Muscle of leg (tissue), 16 donors: ENCODE measurements at places on chromosomes 6 and 20. TPM values are rescaled to one million over a fixed set of nuclear protein-coding genes. Genes with fewer than 3 reads are reported as not detected.

DNA sequence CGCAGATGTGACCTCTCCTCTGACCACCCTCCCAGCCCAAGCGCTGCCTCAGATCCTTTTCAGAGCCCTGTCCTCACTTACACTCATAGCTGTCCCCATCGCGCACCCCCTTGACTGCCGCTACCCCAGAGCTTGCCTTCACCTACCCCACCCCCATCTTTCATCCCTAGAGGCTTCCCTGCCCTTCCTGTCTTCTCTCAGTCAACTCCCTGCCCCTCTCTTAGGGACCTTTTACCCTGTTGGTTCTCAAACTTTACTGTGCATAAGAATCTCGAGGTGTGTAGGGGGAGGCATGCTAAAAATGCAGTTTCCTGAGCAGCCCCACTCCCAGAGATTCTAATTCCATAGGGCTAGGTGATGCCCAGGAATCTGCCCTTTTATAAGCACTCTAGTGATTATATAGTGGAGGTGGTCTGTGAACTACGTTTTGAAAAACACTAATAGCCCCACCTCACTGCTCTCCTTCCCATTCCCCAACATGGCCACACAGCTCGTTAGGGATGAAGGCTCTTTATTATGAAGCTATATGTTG lies 725 bp downstream of the TM9SF4 start:
- no peak for DNase-seq

DNA sequence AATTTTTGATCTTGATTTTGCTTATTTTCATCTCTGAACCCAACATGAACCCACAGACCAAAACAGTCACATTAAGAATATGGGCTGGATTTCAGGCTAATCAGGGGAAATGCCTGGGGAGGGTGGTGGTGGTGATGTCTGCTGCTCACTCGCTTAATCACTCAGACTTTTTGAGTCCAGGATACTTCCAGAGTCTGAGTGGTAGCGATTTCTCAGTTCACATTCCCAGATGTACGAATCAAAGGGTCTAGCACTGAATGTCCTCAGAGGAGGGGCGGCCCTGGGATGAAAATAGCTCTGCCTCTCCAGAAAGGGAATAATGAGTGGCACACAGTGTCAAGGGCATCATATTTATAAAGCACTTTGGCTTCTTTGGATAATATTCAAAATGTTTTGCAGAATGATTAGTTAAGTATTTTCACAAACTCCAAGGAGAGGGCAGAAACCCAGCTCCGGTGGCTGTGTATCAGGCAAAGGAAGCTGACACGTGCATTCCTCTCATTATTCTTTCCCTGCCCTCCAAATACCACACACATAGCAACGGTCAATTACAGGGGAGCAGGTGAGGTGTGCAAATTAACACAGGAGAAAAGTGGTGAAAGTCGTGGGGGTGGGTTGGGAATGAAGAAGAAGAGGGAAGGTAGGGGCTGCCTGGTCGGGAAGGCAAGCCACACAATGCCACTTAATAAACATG lies 345.2 kb upstream of the RSPO3 start:
- DNase-seq: no peak

DNA sequence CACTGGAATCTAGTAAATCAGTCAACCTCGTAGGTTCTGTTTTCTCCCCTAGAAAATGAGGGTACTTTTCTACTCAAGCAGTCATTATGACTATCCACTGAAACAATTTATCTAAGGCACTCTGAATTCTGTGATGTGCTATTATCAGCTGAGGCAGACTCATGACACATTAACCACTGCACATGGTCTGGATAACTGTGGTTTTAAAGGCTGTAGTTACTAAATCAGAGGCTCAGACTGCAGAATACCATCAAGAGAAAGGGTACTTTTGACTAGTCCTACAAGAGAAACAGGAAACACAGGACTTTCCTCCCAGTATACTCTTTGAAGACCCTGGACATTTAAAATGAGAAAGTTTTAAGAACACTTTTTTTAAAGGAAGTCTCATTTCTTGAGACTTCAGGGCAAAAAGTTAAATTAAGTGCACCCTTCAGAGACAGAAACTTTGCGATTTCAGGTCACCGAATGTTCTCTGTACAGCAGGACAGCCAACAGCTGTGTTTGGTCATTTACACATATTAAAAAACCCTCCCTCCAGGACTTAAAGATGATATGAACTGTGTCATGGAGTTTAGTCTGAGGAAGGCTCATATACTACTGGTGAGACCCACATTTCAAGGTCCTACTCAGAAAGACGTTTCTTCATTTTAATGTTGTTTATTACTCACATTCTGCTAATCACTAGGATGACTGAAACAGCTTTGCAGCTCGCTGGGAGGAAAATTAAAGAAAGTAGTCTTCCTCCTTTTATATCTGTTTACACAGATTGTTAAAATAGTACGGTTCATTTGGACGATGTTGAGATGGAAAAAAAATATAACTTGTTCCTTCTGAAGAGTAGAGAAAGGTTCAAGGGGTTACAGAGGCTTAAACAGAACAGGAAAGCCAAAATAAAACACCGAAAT lies 19.9 kb downstream of the ATXN1 start:
- DNase-seq: no peak

Gene ECT2L
- 0.18 TPM for polyA plus RNA-seq
